ENCODE measurements at places on chromosomes 16 and 17. TPM values are rescaled to one million over a fixed set of nuclear protein-coding genes. Genes with fewer than 3 reads are reported as not detected.

Gene LDHD
- 1.6 TPM for total RNA-seq

Gene TSNAXIP1
- 6.3 TPM for total RNA-seq

Gene NGFR
- 1.6 TPM for total RNA-seq

Gene ERCC4
- total RNA-seq = 13.5 TPM

Gene HS3ST6
- total RNA-seq = not detected

Gene CTF1
- 0.31 TPM for total RNA-seq

Gene SMIM36
- total RNA-seq = not detected

Gene SLC16A5
- total RNA-seq = 1.3 TPM

Gene TEDC2
- 12.2 TPM for total RNA-seq

Gene ORAI3
- 3.8 TPM for total RNA-seq

Gene NLRC3
- total RNA-seq = 0.94 TPM

Gene MYH3
- total RNA-seq = 1.9 TPM

Gene ESRP2
- not detected for total RNA-seq

Gene PRSS8
- total RNA-seq = not detected

Gene YWHAE
- total RNA-seq = 686 TPM

Gene ITGAD
- not detected for total RNA-seq

Gene RNF112
- 47.6 TPM for total RNA-seq

Gene CA10
- total RNA-seq = 12.2 TPM

Gene AARS1
- total RNA-seq = 76.4 TPM

Gene DNAH17
- total RNA-seq = 0.31 TPM

Gene WWP2
- 31.3 TPM for total RNA-seq

Gene TTYH2
- 17.2 TPM for total RNA-seq

Gene CDYL2
- total RNA-seq = 11.6 TPM

Data from parietal lobe (tissue), 2 donors.